ENCODE measurements at places on chromosomes 1 and 21.

GRCh38 chr1:11746092-11746491 lies 10.2 kb downstream of the AGTRAP start:
- no peak for DNase-seq

GRCh38 chr1:225137976-225138375 lies 208.5 kb downstream of the DNAH14 start:
- DNase-seq = no peak

GRCh38 chr1:23194119-23194984 lies 22.9 kb downstream of the HTR1D start:
- DNase-seq = no peak

DNA sequence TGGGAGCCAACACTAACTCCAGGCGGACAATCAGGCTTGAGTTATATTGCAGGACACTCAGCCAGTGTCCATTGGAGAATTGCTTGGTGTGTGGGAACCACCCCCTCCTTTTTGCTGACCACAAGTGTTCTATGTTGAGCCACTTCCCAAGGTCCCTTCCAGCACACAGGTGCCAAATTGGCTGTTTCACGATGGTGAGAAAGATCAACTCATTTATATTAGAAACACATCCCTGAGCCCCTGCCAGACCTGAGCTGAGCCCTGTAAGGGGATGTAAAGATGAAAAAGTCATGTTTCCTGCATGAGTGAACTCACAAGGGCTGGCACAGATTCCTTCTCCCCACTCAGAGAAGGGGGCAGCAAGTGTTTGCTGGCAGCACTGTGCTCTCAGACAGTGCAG lies 96.5 kb downstream of the KCNN3 start:
- DNase-seq = no peak

DNA sequence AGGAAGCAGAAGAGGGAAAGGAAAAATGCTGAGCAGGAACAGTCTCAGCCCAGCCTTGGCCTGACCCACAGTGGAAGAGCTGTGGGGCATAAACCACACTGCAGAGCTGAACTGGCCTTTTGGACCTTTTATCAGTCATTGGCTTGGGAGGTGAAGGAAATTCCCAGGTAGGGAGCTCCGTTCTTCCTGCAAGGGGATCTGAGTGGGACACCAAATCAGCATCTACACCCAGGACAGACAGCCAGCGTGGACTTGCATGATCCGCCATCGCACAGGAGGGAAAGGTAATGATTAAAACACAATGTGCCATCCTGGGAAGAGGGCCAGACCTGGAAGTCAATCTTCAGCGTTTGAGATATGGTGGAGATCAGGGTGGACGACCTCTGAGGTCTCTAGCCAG lies 1.2 kb upstream of the MTFR1L start:
- no peak for DNase-seq

DNA sequence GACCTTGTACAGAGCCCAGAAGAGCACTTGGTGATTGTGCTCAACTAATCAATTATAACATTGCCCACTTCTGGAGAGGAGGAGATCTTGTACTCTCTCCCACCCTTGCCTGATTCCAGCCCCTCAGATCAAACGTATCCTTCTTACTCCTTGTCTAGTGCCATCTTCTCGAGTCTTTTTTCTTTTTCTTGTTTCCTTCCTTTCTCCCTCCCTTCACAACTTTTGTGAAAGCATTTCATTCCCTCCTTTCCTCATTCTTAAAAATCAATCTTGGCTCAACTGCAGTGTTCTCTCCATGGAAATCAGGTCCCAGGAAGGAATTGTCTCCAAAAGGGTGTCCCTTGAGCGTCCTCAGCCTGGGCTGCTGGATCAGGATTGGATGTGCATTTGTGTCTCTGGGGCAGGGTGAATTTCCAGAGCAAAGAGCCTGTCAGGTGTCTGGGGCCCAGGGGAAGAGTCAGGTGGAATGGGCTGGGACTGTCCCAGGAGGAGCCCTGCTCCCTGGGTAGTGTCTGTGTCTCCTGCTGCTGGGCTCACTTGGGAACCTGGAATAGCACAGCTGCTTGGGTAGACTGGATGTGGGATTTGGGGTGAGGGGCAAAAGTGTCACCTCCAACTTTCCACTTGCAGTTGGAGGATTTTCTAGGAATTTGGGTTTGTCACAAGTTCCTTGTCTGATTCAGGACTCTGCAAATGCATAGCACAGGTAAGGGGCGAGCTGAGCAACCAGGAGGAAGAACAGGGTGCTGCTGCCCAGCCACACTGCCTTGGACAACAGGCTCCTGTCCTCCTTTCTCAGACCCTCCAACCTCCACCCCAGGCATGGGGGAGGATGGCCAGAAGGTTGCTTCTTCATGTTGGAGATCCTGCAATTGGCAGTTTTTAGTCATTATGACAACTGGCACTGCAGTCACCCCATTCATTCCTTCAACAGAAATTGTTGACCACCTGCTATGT lies 3.3 kb downstream of the SOX13 start:
- no peak for DNase-seq

DNA sequence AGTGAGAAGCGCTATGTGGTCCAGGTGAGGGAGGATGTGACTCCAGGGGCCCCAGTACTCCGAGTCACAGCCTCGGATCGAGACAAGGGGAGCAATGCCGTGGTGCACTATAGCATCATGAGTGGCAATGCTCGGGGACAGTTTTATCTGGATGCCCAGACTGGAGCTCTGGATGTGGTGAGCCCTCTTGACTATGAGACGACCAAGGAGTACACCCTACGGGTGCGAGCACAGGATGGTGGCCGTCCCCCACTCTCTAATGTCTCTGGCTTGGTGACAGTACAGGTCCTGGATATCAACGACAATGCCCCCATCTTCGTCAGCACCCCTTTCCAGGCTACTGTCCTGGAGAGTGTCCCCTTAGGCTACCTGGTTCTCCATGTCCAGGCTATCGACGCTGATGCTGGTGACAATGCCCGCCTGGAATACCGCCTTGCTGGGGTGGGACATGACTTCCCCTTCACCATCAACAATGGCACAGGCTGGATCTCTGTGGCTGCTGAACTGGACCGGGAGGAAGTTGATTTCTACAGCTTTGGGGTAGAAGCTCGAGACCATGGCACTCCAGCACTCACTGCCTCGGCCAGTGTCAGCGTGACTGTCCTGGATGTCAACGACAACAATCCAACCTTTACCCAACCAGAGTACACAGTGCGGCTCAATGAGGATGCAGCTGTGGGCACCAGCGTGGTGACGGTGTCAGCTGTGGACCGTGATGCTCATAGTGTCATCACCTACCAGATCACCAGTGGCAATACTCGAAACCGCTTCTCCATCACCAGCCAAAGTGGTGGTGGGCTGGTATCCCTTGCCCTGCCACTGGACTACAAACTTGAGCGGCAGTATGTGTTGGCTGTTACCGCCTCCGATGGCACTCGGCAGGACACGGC lies 2.2 kb downstream of the CELSR2 start:
- no peak for DNase-seq

- no peak for DNase-seq
These were observed 133.0 kb downstream of the LRRC7 start for GRCh38 chr1:69700770-69701169.

- no peak for DNase-seq
These were observed 2.0 kb downstream of the INAVA start for GRCh38 chr1:200896531-200897196.

DNA sequence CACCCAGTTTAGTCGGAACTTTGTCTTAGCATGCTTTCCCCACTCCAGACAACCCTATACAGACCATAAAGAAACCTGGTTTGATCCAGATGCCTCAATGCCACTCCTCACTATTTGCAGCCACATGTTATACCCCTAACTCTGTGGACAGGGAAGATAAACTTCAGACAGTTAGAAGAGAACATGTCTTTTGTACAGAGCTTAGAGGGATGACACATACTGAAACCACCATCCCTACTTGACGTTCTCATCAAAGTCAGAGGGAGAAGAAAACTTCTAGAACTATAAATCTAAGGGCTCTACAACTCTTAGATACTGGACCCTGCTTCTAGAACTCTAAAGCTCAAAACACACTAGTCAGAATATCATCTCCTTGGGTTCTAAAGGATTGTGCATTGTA lies 3.7 kb downstream of the SYT6 start:
- no peak for DNase-seq

DNA sequence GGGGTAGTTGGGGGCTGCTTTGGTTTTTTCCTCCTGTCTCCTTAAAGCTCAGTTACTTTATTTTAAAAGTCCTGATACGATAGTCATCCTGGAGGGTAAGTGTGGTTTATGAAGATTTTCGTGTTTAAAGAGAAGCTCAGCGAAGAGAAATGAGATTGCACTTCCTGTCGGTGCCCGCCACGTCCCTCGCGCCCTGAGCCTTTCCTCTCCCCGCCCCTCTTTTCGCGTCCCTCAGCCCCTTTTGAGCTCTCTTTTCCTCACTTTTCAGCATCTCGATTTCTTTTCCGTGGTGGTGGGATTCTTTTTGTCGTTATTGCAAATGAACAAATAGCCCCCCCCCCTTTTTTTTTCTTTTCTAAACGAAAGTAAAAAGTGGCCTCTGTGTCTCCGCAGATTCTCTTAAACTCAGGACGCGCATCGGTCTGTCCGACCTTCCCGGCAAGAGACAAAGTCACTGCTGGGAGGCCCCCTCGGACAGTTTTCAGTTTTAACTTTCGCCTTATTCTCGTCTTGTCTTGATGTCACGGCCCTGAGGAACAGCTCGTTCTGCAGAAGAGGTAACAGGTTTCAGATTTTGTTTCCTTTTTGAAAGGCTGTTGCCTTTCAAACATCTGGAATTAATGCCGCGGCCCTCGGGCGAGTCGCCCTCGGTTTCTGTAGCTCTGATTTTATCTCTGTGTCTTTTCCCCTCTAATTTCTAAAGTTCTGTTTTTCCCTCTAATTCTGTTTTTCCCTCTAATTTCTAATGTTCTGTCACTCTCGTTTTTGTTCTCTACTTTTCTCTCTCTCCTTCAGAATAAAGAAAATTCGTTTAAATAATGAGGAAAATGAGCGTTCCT lies 1.0 kb upstream of the DMRTA2 start:
- no peak for DNase-seq

DNA sequence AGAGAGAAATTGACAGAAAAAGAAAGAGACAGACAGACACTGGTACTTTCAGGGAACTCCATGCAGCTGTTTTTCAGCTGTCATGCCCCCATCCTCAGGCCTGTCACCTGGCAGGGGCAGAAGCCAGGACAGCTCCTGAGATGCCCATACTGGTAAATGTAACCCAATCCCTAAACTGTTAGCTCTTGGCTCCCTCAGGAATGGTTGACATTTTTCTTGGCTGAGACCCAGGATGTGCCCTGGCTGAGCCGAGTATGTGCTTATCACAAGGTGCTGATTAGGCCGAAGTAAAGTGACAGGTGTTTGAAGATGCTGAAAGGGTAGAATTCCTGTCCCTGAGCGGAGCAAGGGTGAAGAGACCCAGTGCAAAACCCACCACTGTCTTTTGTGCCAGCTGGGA lies 50.7 kb downstream of the PGM1 start:
- no peak for DNase-seq

DNA sequence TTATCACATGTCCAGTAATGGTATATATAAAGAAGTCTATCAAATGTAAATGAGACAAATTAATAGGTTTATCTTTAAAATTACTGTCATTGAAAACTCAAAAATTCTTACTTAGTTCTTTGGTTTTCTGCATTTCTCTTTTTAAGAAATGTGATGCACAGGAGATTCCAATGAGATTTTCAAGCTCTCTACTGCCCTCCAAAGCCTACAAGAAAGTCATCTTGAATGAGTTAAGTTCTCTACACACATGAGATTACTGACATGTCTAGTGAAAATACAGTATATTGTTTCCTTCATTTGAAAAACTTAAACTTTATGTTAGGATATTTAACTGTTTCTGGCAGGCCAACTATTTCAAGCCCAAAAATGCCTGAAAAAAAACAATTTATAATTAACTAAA lies 68.8 kb downstream of the ITGB3BP start:
- no peak for DNase-seq

GRCh38 chr1:106889583-106889982 lies 166.9 kb upstream of the PRMT6 start:
- no peak for DNase-seq

GRCh38 chr1:246302711-246303317 lies 204.3 kb downstream of the SMYD3 start:
- no peak for DNase-seq

DNA sequence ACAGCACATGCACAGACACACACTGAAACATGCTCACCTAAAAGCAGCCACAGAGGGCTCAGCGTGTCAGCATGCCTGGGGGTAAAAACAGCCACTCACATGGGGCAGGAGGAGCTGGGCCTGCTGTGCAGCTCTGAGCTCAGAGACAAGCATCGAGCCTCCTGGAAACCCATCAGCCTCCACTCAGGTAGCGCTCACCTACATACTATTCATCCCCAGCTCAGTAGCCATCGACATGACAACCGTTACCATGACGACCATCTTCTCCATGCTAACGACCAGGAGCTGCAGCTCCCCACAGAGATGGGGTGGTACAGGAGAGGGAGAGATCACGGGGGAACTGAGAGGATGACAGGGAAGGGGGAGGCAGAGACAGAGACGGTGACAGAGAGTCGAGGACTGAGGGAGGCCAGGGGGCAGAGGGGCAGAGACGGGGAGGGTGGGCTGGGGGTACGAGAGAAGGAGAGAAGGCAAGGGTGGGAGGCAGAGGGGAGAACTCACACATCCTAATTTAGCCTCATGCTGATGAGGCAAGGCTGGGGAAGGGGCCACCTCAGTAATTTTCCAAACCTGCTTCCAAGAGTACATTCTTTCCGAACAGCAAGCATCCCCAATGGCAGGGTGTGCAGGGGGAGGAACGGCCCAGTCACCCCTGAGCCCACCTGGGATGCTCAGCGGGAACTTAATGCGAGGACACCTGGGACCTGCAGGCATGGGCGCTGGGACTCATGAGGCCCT lies 28.4 kb downstream of the SDC3 start:
- DNase-seq = no peak

DNA sequence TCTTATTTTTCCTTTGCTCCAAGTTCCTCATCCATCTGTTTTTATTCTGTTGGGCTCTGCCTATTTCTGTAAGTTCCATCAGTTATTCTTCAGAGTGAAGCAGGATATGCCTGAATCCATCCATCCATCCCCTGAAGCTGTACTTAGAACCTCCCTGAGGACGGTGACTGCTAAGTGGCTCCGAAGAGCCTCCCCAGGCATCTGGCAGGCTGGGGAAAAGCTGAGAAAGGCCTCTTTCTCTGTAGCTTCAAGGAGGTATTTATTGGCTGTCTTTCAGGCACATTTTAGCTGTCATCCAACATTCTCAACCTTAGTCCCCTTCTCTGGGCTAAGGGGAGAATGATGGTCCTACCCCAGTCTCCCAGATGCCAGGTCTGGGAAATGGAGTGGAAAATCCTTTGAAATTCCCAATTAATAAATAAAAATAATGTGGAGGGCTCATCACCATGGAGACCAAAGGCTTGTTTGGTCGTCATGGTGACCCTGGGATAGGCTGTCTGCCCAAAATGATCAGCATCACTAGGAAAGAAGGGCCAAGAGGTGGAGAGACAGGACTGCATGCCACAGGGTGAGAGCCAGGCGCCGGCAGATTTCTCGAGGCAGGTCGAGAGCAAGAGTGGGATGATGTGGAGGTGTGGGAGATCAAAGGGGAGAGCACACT lies 82.0 kb downstream of the UBIAD1 start:
- no peak for DNase-seq

- no peak for DNase-seq
These were observed 214.7 kb downstream of the SDCCAG8 start for GRCh38 chr1:243470502-243470901.

- no peak for DNase-seq
These were observed at the start of gene NEXN for GRCh38 chr1:77888081-77888780. Gene NEXN (plus strand): TSS chr1:77888624. CDS start chr1:77916107, 27,483 bp downstream.
